GM13977 (cell line): ENCODE measurements at places on chromosomes 13 and 19.

DNA sequence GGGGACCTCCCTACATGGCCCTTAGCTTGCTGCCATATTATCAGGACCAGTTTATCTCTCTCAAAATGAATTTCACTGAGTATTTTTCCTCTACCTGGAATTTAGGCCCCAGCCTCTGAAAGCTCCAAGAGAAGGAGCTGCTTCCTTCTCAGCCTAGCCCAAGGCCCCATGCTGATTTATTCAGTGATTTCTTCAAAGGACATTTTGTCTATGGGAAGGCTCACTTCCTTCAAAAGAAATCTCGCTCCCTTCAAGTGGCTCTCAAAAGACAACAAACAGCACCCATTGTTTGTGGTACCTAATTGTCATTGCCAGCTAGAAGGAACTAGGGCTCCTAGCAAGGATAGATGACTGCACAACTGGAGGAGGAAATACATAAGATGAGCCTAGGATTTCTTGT is 172.4 kb downstream of the SLC7A1 start:
- no peak for DNase-seq

GRCh38 chr19:56191711-56192110 is 5.9 kb downstream of the ZSCAN5B start:
- no peak for DNase-seq

DNA sequence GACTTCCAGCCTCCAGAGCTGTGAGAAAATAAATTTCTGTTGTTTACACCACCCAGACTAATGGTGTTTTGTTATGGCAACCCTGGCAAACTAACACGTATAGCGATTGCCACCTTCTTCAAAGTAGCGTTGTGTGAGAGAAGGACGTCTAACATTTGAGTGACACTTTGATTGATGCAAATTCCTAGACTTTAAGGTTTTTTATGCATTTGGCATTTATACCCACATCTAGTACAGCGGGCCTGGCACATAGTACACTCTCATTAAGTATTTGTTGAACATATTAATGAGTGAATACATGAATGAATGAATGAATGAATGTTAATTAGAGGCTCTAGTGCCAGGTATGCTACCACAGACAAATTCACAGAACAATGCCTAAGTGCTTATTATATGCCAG is 36.7 kb downstream of the POU4F1 start:
- DNase-seq, result no peak

DNA sequence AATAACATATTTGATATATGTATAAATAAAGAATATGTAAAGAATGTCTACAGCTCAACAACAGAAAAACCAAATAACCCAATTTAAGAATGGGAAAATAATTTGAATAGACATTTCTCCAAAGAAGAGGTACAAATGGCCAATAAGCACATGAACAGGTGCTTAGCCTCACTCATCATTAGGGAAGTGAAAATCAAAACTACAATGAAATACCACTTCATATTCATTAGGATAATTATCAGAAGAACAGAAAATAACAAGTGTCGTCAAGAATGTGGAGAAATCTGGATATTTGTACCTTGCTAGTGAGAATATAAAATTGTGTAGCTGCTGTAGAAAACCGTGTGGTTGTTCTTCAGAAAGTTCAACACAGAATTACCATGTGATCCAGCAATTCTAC is 8.4 kb upstream of the SUPT20H start:
- DNase-seq, result no peak

DNA sequence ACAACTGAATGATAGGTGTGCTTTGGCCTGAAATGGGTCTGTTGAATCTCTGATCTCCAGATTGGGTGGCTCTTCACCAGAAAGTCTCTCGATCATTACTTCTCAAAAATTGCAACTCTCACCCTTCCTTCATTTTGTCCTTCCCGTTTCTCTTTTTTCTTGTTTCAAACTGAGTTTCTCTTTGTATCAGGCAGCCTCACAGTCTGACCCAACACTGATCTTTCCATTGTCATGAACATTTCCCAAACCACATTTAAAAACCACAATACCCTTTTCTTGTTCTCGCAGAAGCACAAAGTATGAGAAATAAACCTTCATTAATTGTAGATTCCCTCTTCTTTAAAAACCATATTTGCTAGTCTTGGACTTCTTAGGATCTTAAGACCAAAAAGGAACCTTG is 33.6 kb upstream of the HMGB1 start:
- DNase-seq, result no peak
